ENCODE measurements at places on chromosomes 2 and 18.
A peak's percentile ranks its signal among the peaks of the same experiment; 100 is the strongest.

DNA sequence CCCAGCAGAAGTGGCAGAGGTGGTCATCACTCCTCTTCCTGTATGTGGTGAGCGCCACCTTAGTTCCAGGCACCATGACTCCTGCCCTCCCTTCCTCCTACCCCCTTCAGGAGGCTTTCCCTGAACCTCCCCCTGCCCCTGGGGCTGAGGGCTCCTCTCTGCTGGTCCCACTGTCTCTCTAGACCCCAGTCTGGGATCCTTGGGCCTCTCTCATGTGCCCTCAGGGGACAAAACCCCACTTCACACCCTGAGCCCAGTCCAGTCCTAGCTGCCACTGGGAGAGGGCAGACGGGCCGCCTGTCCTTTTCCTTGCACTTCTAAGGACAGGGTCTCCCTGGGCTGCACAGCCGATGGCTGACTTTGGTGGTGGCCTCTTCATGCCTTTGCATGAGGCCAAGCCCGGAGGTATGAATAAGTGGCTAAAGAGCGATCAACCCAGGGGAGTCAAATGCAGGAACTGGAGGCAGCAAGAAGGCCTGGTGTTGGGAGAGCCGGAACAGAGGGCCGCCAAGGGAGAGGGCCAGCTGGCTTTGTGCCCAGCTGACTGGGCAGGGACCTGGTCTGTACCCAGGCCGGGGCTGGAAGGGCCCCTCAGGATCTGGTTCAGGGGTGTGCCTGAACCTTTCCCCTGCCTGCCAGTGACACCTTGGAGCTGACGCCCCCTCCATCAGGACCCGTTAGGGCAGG lies 29.5 kb downstream of the GLI2 start:
- no peak for DNase-seq

GRCh38 chr2:3262437-3263388 lies 114.9 kb downstream of the EIPR1 start:
- DNase-seq: no peak

- DNase-seq: peak; percentile 70
Observed at GRCh38 chr2:39778775-39779340, at the start of gene THUMPD2. Gene THUMPD2, minus strand, starts transcription at chr2:39779258. Its CDS starts 19 bp downstream, at chr2:39779239.

DNA sequence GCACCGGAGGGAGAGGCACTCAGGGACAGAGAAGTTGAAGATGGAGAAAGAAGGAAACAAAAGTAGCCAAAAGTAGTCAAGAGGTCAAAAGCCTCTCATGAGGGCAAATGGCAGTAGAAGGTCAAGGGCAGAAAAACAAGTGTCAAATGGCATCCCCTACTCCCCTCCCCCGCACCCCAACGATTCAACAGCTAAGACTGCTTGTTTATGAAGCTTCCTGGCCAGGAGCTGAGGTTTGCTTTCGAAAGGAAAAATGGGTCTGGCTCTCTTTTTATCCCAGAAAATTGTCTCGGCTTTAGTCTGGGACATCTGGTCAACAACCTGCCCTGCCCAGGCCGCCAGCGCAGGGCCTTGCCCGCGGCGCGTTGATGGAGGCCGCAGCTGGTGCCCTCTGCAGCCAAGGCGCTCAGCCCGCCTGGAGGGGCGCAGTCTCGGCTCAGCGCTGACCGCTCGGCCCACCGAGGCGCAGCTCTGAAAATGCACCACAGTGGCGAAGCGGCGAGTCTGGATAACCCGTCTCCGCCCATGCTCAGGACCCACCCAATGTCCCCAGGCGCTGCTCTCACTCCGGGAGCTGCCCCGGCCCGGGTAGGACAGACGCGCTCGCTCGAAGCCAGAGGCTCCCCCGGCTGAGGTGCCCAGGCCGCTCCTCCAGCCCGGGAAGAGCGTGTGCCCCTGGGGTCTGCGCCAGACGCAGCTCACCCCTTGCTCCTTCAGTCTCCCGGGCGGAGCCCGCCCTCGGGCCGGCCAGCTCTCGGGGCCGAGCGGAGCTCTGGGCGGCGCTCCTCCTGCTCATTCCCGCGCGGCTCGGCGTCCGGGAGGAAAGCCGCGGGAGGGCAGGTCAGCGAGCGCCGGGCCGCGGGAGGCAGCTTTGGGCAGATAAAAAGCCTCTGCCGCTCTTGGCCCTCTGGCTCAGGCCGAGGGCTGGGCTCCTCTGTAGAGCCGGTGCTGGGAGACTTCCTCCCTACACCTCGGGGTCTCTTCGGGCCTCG lies 1.8 kb upstream of the TBR1 start:
- DNase-seq: peak; percentile 32

GRCh38 chr18:36638224-36638623 lies 190.6 kb downstream of the TPGS2 start:
- no peak for DNase-seq

GRCh38 chr18:24543795-24544498 lies 83.5 kb downstream of the HRH4 start:
- no peak for DNase-seq

DNA sequence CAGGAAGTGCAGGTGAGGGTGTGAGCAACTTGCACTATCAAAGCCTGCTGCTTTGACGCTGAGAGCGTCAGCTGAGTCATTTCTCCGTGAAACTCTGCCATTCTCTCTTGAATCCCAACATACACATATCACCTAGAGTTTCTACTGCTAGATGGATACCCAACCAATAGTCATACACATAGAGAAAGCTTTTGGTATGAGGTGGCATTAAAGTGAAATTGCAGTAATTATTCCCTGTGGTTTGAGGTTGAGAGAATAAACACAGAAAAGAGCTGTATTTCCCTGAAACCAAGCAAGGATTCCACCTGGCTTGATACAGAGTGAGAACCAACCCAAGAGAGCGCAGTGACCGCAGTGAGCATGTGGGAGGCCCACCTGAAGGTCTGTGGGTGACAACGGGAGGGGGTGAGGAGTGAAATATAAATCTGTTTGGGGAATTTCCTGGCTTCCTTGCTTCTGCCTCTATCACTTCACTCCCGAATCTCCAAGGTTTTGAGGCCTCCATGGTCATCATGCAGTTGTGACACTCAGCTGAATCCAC lies 28.8 kb upstream of the TMEM18 start:
- no peak for DNase-seq

- DNase-seq: no peak
Observed at GRCh38 chr2:67453310-67453709, 56.2 kb downstream of the ETAA1 start.

- no peak for DNase-seq
Observed at GRCh38 chr2:221216636-221217035, 355.5 kb downstream of the EPHA4 start.

GRCh38 chr2:174552880-174553279 lies 44.7 kb downstream of the WIPF1 start:
- DNase-seq: no peak

DNA sequence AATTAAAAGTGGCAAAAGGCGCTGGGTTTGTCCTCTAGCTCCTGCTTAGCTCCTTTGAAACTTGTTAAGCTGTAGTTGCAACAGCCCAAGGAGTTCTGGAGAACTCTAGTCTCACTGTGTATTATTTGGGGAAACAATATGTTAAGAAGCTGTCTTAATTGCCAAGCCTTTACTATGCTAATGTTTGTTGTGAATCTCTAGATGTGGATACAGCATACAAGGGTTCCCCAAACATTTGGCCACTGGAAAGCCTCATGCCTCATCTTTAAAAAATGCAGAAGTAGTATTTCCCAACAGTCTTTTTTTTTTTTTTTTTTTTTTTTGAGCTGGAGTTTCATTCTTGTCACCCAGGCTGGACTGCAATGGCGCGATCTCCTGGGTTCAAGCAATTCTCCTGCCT lies 236.7 kb downstream of the PRKCE start:
- no peak for DNase-seq

- no peak for DNase-seq
Observed at GRCh38 chr2:11234309-11234708, 79.0 kb downstream of the SLC66A3 start.

- DNase-seq: no peak
Observed at GRCh38 chr2:31269087-31269486, 35.1 kb downstream of the EHD3 start.

- no peak for DNase-seq
Observed at GRCh38 chr2:48397846-48398245, 132.1 kb upstream of the STON1 start.

DNA sequence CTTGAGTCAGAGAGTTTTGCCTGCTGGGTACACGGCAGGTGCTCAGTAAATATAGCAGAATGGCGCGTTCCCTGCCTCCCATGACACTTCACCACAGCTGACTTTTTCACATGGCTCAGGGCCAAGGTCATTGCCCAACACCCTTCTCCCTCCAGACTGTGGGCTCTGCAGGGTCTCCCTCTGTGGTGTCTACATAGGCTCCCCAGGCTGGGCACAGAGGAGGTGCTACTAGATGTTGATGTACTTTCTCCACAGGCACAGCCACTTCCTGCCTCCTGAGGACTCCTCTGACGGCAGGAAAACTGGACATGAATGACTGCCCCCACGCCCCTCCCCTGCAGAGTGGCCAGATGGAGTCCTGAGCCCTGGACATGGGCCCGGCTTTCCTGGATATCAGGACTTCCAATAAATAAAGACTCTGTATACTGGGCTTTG lies 4.2 kb downstream of the CHCHD5 start:
- DNase-seq: no peak

DNA sequence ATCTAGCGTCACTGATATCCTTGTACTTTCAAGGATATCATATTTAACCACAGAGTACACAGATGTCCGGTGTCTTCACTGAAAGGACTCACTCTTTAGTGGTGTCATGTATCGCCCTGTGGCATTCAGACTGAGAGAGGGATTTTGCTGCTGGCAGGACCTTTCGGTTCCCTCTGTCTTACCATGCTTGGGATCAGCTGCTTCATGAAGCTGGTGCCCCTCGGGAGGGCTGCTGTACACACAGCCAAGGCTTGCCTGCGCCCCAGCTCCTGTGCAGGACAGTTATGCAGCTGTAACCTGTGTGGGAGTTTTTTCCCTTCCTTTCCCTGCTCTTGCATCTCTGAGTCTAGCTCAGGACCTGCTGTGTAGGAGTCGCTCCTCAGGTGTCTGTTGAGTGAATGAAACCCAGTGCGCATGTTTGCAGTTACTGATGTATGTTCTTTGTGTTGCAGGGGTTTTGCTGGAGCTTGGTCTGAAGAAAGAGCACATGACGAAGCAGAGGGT lies 64.4 kb downstream of the GREB1 start:
- no peak for DNase-seq

GRCh38 chr18:2855560-2856350 lies 8.9 kb downstream of the EMILIN2 start:
- DNase-seq: no peak

DNA sequence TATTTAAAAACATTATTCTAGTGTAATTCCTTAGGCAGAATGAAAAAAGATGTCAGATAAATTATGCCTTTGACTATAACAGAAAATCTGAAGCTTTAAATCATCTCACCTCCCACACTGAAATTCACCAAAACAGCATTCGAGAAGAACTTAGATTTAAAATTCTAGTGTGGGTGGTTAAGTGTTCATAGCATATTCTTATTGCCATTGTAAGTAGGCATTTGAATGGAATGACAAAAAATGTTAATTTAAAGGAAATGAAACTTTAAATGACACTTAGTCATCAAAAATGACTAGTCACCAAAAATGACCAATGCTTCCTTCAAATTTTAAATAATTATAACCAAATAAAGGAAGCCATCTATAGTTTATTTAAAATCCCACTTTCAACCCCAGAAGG lies 7.0 kb upstream of the ZNF407 start:
- no peak for DNase-seq

DNA sequence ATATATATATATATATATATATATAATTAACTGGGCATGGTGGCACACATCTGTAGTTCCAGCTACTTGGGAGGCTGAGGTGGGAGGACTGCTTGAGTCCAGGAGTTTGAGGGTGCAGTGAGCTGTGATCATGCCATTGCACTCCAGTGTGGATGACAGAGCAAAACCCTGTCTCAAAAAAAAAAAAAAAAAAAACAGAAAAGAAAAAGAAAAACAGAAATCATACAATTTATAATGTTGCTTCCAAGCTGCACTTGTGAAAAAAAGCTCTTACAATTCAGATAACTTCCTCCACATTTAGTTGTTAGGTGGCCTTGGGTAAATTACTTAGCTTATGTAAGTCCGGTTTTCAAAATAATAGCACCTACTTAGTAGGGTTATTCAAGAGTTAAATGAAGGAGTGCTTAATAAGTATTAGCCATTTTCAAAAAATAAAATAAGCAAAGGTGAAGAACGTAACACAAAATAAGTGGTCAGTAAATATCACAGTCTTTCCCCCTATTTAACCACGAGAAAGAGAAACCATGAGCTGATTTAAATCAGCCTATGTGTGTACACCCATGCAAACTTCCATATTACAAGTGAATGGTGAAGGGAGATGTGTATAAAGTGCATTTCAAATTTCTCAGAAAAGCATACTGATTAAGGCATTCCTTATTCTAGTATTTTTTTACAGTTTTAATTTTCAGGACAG lies 2.3 kb downstream of the WIPF1 start:
- DNase-seq: no peak

- no peak for DNase-seq
Observed at GRCh38 chr18:13374468-13375301, 156.1 kb downstream of the LDLRAD4 start.

- no peak for DNase-seq
Observed at GRCh38 chr2:36530178-36530982, 67.6 kb downstream of the FEZ2 start.

DNA sequence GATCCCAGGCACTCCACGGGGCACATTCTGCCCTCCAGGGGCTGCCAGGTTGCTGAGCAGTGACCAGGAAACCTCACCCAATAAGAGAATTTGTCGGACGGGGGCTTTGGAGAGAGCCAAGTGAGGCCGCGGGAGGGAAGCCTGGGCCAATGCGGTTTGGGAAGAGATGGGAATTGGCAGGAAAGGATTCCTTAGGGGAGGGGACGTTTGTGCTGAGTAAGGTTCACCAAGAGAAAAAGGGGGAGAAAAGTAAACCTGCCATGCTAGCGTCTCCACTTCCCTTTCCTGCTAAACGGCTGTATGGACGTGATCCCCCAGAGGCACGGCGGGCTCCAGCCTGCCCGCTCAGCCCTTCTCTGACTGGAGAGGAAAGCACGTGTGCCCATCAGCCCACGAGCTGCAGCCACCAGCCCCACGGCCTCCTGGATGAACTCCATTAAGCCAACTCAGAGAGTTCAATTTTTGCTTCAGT lies 194.4 kb upstream of the ID2 start:
- no peak for DNase-seq

GRCh38 chr2:46377101-46377581 lies 79.9 kb downstream of the EPAS1 start:
- no peak for DNase-seq

DNA sequence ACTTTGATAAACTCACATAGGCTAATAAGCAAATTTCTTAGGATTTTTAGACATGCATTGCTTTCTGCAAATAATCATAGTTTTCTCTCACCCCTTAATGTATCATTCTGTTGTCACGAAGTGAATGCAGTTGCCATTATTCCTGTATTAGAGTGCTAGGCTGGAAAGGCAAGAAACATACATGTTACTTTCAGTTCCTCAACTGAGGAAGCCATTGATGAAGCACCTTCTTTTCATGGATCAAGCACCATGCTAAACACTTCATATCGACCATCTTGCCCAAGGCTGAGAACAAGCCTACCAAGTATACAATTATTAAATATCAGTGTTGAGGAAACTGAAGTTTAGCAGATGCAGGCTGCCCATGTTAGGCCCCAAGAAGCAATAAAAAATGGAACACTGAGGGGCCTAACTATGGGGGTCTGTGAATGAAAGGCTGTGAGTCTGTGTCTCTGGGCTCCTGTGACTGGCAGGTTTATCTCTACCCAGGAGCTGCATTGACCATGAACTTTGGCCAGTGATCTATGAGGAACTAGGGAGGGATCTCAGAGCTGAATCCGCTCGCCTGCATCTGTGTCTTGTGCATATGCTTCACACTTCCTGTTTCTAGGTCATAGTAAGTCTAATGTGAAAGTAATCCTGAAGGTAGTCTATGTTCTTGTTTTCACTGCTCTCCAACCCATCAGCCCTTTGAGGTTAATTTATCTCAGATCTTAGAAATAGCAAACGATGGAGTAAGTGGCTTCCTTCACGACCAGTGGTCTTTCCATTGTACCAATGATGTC lies 16.0 kb upstream of the TSPYL6 start:
- no peak for DNase-seq

Data from activated T-cell treated with anti-CD3 and anti-CD28 coated beads, Interleukin-2, amount 50 U/mL, for 1 hour (primary cell).